NCI-H1694 treated with DMSO at 0.1 percent for 48 hours (cell line): ENCODE measurements at places on chromosomes 5 and 9.

GRCh38 chr9:3810231-3810630, 284.4 kb upstream of the RFX3 start:
- DNase-seq, result no peak

GRCh38 chr9:13181652-13182051, 97.8 kb downstream of the MPDZ start:
- no peak for DNase-seq

DNA sequence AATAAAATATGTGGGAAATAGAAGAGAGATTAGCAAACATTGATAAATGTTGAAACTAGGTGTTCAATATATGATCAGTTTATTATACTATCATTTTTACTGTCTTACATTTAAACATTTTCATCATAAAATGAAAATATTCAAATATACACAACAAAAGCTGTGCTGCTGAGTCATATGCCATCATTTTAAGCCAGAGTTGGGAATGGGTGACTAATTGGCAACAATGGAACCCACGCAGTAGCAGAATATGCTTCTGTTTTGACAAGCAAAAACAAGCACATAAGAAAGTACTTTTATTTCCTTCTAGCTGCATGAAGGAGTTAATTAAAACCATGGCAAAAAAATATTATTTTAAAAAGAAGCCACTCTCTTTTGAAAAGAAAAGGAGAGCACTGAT, 340.0 kb upstream of the EDIL3 start:
- DNase-seq, result no peak

DNA sequence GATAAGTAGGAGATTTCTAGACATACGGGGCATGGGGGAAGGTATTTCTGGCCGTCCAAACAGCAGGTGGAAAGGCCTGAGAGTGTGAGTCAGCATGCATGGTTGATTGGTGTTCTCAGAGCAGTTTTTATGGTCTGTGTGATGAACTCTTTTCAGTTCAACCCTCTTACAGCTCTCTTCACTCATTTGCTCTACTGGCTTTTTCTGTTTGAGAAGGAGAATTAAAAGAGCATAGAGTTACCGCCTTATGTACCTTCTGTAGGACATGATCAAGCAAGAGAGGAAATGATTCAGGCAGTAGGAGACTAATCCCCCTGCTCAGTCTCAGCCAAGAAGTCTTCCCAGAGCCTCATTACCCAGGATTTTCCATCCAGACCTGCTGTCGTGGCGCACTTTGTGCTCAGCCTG, 92.4 kb downstream of the PRDM6 start:
- no peak for DNase-seq

- no peak for DNase-seq
Observed at GRCh38 chr5:133565993-133566392, 46.3 kb downstream of the FSTL4 start.

- DNase-seq, result no peak
Observed at GRCh38 chr9:98911042-98911441, 32.7 kb upstream of the COL15A1 start.

GRCh38 chr5:110027527-110028322, 338.0 kb downstream of the MAN2A1 start:
- DNase-seq, result no peak

GRCh38 chr9:126611592-126612325, 2.0 kb upstream of the LMX1B start:
- peak; percentile 54 for DNase-seq

- DNase-seq, result peak; percentile 13
Observed at GRCh38 chr5:107669096-107670031, 1.4 kb downstream of the EFNA5 start.

GRCh38 chr5:170238456-170239196, 5.8 kb downstream of the C5orf58 start:
- DNase-seq, result no peak

DNA sequence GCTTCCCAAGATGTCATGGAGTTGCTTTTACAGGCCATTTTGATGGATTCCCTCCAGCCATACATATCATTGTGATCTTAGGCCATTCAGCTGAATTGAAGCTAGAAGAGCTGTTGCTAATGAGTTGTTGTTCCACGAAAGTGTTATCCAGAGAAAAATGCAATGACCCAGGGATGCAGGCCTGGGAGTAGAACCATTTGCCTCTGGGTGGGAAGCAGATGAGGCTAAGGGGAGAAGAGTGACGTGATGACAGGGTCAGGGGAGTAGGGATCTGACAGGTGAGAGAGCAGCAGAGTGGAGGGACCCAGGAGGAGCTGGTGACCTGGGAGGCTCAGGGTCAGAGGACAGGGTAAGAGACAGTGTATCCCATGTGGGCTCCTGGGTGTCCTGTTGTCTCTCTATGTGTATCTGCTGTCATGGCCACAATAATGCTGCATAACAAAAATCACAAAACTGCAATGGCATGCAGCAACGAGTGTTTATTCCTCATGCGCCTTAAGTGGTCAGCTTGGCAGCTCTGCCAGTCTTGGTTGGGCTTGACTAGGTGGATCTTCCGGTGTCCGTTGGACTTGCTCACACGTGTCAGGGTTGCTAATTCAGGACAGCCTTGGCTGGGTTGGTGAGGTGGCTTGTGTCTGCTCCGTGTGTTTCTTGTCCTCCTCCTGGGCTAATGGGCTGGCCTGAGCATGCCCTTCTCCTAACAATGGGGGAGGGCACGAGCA, 90.6 kb downstream of the LIFR start:
- DNase-seq, result no peak
